Stimulated activated CD8-positive, alpha-beta memory T cell treated with anti-CD3 and anti-CD28 coated beads, Interleukin-4, amount 100 ng/mL, for 1 hour (primary cell): ENCODE measurements at places on chromosomes 6 and 20.
A peak's percentile ranks its signal among the peaks of the same experiment; 100 is the strongest.

- no peak for DNase-seq
Observed at GRCh38 chr6:45118754-45119153, 209.4 kb upstream of the RUNX2 start.

GRCh38 chr20:47857569-47858464, 72.5 kb upstream of the SULF2 start:
- no peak for DNase-seq

GRCh38 chr6:53258076-53258773, 90.5 kb downstream of the ELOVL5 start:
- DNase-seq = no peak

- DNase-seq = no peak
Observed at GRCh38 chr6:131998255-131998982, 47.2 kb upstream of the CCN2 start.

- DNase-seq = no peak
Observed at GRCh38 chr6:7819431-7820015, 91.1 kb downstream of the TXNDC5 start.

DNA sequence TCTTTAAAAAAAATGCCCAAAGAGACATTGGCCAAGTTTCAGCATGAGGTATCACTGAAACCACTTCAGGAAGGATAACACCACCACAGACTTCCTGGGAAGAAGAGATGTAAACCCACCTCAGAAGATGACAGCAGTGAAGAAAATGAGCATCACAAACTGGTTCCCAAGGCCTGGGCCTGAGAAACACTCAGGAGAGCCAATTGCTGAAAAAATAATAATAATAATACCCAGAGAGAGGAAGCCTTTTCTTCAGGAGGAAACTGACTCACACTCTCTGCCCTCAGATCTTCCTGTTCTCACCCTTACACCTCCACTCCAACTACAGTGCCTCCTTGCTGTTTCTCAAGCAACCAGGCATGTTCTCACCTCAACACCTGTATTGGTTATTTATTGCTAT, 68.1 kb upstream of the MAFB start:
- no peak for DNase-seq

- no peak for DNase-seq
Observed at GRCh38 chr6:124494956-124495664, 467.1 kb upstream of the RNF217 start.

DNA sequence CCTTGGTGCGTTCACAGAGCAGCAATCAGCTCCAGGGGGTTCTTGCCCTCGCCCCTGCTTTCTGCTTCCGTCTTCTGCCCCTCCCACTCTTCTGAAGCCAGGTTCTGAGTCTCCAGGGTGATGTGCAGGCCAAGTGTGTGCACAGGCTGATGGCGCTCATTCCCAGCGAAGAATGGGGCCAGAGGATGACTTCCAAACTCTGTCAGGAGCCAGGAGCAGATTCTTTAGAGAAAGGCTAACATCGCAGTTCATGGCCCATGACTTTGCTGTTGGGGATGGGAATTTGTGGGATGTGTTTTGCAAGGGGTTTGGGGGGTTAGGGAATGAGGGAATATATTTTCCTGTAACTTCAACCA, 56.1 kb upstream of the CCN6 start:
- DNase-seq = no peak

GRCh38 chr20:3068075-3068474, 3.3 kb upstream of the OXT start:
- DNase-seq = no peak

DNA sequence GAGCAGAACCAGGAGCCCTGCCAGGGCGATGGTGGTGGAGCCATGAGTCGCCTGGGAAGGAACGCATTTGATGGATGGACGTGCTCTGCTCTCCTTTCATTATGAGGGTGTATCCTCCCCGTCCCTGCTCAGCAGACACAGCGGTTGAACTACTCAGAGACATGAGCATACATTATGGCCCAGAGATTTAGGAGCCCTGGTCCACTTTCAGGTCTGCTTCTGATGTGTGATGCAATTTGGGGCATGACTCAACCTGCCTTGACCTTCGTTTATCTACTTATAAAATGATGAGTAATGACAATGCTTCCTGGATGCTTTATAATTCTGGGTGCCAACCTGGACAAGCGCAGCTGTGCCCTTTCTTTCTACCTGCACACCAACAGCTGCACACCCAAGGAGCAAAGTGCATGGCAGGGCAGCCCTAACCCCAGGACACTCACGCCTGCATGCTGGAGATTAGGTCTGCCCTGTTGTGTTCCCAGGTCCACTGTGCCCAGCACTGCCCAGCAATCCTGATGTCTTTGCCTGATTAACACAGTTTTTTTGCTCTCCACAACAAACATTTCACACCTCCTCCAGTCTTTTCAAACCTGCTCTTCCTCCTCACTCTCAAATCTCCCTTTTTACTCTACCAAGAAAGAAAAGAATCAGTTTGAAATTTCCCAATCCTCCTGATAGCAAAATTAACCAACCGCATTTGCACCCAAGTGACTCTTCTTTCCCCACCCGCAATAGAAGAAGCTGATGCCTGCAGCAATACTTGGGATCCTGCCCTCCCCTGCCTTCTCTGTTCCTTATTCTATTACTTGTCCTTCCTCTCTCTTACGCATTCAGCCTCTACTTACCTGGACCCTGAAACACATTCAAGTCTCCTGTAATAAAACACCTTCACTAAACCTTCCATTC, 81.2 kb downstream of the EZR start:
- no peak for DNase-seq

GRCh38 chr20:5056801-5057599, 55.7 kb upstream of the SLC23A2 start:
- DNase-seq = peak; percentile 53

GRCh38 chr6:89375427-89376267, 23.1 kb upstream of the UBE2J1 start:
- DNase-seq = peak; percentile 15

- no peak for DNase-seq
Observed at GRCh38 chr20:36624068-36624943, 18.7 kb downstream of the RAB5IF start.

- no peak for DNase-seq
Observed at GRCh38 chr6:13447949-13448724, 39.3 kb downstream of the GFOD1 start.

GRCh38 chr6:43849844-43850243, 79.8 kb downstream of the VEGFA start:
- no peak for DNase-seq

GRCh38 chr6:85705220-85705619, 62.5 kb upstream of the SYNCRIP start:
- no peak for DNase-seq

- no peak for DNase-seq
Observed at GRCh38 chr6:34537922-34538550, 18.1 kb downstream of the SPDEF start.

DNA sequence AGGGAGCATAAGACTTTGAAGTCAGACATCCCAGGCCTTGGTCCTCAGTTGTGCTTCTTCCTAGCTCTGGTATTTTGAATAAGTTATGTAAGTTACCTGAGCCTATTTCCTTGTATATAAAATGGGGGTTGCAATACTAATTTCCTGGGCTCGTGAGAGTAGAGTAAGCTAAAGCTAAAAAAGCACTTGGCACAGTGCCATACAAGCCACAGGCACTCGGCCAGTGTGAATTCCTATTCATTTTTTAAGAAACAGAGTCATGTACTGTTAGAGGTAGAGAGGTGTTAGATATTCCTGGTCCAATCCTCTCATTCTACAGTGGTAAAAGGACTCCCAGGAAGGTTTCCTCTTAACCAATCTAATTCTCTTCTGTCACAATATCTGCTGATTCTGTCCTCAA, 79.6 kb upstream of the EPB41L1 start:
- DNase-seq = no peak

GRCh38 chr6:165649166-165650137, 13.6 kb downstream of the PDE10A start:
- no peak for DNase-seq

GRCh38 chr20:37223053-37223452, 38.6 kb downstream of the GHRH start:
- no peak for DNase-seq

DNA sequence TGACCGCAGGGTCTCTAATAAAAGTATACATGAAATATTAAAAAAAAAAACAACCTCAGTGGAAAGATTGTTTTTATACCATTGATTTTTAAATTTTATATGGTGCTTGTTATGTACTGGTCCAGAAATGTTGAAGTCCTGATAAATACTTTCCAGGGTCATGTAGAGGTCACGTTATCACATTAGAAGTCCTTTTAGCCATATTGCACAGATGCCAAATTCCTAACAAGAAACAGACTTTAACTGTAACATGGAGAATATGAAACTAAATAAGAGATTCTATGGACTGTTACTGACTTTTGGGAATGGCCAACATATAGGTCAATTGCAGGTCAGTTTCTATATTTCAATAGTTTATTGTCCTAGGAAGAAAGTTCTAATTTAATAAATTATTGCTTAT, 89.0 kb downstream of the ADGRB3 start:
- no peak for DNase-seq

DNA sequence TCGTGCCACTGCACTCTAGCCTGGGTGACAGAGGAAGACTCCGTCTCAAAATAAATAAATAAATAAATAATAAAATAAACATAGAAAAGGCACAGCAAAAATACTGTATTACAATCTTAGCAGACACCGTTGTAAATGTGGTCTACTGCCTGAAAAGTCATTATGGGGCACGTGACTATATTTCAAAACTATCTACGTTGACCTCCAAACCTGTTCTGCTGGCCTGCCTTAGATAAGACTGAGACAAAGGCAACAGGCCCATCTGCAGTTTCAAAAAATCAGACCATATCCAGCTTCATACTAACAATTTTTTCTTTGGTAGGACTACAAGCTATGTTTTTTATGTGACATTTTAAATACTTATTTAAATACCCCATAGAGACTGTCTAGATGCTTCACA, 59.1 kb downstream of the AGPAT4 start:
- no peak for DNase-seq
